ENCODE measurements at places on chromosomes 3 and 15. TPM values are rescaled to one million over a fixed set of nuclear protein-coding genes. Genes with fewer than 3 reads are reported as not detected.

Gene FBXW12
- not detected for total RNA-seq

Gene ACAD9
- 24.5 TPM for total RNA-seq

Gene CTXND1
- 0.01 TPM for total RNA-seq

Gene ZIC1
- 0.01 TPM for total RNA-seq

Gene COL6A5
- total RNA-seq, result not detected

Gene ZKSCAN7
- total RNA-seq, result not detected

Gene STARD5
- 1.4 TPM for total RNA-seq

Gene NBEAL2
- 68.6 TPM for total RNA-seq

Gene RPP25
- 28.2 TPM for total RNA-seq

Gene THRB
- total RNA-seq, result 2.1 TPM

Gene LTF
- not detected for total RNA-seq

Gene UCN2
- total RNA-seq, result 5.9 TPM

Gene TRAK1
- 16.6 TPM for total RNA-seq

Gene TRAT1
- total RNA-seq, result not detected

Gene INSYN1
- total RNA-seq, result 3.2 TPM

Gene CELSR3
- 4.6 TPM for total RNA-seq

Gene MAP6D1
- total RNA-seq, result 4.7 TPM

Gene TUSC7
- not detected for total RNA-seq

Gene CDHR4
- total RNA-seq, result 0.12 TPM

Gene PRTG
- total RNA-seq, result 8.9 TPM

Gene ANKRD63
- 0.40 TPM for total RNA-seq

Gene LCMT2
- 6.6 TPM for total RNA-seq

Gene B3GNT5
- 24.8 TPM for total RNA-seq

Gene TMEM108
- total RNA-seq, result not detected

Gene IGSF11
- total RNA-seq, result 4.6 TPM

Gene GOLGA6L9
- 1.8 TPM for total RNA-seq

Gene P2RY1
- 0.49 TPM for total RNA-seq

Gene SPATA12
- total RNA-seq, result 0.29 TPM

Gene PRR20G
- 2.8 TPM for total RNA-seq

Gene TMEM212
- total RNA-seq, result not detected

Gene APOD
- 1.8 TPM for total RNA-seq

Gene TBC1D5
- 13.4 TPM for total RNA-seq

Gene SHC4
- 0.92 TPM for total RNA-seq

Gene LACTB
- 36.2 TPM for total RNA-seq

Gene PPARG
- total RNA-seq, result 39.5 TPM

Gene C3orf22
- total RNA-seq, result not detected

Gene LEO1
- 46.0 TPM for total RNA-seq

Gene GOLGA6L7
- not detected for total RNA-seq

Gene GRAMD1C
- 0.46 TPM for total RNA-seq

Gene EPM2AIP1
- 6.5 TPM for total RNA-seq

Gene GOLGA8T
- total RNA-seq, result 1.6 TPM
